ENCODE measurements at places on chromosomes 5 and 9.

DNA sequence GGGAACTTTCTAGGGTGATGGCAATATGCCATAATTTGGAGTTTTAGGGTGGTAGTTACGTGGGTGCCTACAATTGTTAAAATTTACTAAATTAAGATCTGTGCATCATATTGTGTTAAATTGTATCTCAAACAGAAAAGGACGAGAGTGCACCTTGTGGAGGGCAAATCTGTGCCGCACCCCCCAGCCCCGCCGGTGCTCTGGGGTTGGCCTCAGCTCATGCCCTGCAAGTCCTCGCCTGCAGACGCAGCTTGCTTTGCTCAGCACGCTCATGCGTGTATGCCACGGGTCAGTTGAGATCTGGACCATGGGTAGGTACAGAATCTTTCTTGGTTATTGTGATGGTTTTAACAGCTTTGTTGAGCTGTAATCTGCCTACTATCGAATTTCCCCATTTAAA lies 33.7 kb upstream of the FCN1 start:
- no peak for DNase-seq

GRCh38 chr9:99351647-99352046 lies 129.6 kb downstream of the SEC61B start:
- no peak for DNase-seq

- no peak for DNase-seq
Observed at GRCh38 chr5:20305463-20305862, 317.5 kb upstream of the CDH18 start.

GRCh38 chr5:145218019-145218418 lies 617.1 kb downstream of the PRELID2 start:
- DNase-seq = no peak

DNA sequence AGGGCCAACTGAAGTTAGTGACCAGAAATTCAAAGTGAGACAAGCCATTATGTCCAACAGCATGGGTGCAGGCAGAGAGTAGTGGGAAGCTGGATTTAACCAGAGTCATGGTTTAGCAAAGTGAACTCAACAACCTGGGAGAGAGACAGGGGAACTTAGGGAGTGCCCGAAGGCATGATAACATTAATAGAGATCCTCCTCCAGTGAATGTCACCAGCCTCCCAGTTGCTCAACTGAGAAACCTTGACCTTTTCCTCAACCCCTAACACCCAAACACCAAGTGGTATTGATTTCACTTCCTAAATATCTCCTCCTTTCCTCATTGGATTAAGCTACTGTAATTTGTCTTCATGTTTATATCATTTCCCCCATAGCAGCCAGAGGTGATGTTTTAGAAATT lies 42.6 kb downstream of the HMGCS1 start:
- no peak for DNase-seq

GRCh38 chr5:113378959-113379541 lies 55.7 kb downstream of the TSSK1B start:
- DNase-seq = peak; percentile 79

GRCh38 chr5:173237143-173237874 lies 2.3 kb upstream of the NKX2-5 start:
- no peak for DNase-seq

- no peak for DNase-seq
Observed at GRCh38 chr9:134231330-134231745, 67.0 kb upstream of the RNU6ATAC start.

DNA sequence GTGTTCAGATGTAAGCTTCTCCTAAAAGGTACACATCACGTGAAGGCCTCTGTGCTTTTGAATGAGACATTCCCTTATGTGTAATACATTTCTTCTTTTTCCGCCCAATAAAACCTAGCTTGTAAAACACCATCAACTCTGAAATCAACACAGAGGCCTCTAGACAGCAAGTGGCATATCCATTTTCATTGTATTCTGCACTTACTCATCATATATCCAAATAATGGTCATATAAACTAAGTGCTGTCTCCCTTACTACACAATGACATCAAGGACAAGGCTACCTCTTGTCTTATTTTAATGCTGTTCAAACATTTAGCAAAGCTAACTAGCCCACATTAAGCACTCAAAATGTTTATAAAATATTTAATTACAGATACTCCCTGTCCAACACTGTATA lies 108.5 kb downstream of the ELAVL2 start:
- no peak for DNase-seq

DNA sequence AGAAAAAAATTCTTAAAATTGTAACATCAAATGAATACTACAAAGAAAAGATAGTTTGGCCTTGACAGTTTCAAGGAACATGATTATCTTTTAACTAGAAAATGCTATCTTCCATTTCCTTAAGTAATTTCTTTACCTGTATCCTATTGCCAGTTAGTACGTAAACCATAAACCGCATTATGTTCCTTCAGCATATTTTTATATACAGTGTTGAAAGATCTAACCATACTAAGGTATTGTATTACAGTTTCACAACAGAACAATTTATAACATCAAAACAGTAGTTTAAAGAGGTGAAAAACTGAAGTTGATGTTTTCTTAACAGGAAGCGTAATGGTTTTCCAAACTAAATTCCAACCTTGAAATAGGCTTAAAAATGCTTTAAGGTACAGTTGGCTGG lies 45.1 kb downstream of the GLRX start:
- DNase-seq = no peak

DNA sequence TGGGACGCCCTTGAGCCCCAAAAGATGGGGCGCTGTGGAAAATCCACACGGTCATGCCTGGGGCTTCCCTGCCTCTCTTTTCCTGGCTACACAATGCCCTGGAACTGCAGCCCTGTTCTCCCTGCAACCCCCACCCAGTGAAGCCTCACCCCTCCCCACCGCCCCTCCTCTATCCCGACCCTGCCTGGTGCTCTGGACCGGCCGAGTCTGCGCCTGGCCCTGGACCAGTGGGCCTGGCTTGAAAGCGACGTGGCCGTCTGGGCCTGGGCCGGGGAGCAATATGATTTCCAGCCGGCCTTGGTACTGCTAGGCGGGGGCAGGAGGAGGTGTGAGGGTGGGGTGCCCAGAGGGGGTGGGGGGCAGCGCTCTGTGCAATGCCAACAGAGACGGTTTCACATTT lies 71.0 kb upstream of the RNU6ATAC start:
- DNase-seq = no peak

DNA sequence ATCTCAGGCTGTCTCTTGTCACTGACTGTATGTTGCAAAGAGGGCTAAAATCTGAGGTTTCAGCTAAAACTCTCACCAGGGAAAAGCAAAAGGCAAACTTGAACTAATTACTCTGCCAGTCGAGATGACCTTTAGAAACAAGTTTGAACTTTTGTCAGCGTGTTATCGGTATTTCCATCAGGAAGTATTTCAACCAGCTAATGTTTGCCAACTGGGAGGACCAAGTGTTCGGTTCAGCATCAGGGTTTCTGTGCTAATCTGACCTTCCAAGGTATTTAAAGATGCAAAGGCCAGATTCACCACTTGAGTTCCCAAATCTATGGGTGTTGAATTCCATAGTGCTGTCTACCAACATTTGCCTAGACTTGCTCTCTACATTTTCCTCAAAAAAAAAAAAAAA lies 230.5 kb downstream of the SLIT3 start:
- DNase-seq = no peak

DNA sequence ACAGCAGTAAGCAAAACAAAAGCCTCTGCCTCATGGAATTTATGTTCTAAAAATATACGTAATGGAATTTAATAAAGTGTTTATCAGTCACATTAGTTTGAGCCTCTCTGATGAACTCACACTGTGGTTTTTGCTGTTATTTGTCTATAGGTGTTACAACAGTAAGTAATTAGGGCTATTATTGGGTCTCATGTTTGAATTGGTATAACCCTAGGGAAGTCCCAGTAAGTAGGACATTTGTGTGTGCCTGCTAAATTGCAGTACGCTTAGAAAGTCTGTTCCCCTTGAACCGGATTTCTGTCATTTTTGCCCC lies 197.6 kb downstream of the NR3C1 start:
- no peak for DNase-seq
